Fibroblast of the aortic adventitia (primary cell): ENCODE measurements at places on chromosomes 6 and 20. TPM values are rescaled to one million over a fixed set of nuclear protein-coding genes. Genes with fewer than 3 reads are reported as not detected.

DNA sequence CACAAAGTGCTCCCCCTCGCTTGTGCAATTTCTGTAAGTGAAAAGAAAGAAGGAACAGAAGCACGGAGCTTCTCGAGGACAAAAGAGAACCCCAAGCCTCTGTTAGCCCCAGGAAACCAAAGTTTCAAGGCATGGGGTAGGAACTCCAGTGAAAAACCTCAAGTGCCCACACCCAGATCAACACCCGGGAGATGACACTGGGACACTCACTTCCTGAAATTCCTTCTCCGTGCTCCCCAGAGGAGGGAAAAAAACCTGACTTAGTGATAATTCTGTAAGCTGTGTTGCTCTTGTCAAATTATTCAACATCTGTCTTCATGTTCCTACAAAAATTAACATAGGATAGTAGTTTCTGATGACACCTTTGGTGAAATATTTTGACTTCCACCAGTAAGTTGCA lies 4.6 kb downstream of the MDGA1 start:
- no peak for DNase-seq

DNA sequence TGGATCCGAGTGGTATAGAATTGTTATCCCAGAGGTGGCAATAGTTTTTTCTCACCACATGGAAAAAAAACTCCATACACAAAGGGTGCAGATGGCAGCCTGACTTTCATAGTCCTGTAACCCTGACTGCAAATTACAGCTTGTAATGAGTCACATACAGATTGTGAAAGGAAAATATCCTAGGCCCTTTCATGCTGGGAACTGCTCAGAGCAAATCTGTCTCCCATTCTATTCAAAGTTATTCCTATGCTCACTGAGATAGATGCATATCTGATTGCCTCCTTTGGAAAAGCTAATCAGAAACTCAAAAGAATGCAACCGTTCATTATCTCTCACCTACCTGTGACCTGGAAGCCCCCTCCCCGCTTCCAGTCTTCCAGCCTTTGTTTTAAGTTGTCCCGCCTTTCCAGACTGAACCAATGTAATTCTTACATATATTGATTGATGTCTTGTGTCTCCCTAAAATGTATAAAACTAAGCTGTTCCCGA lies 108.7 kb upstream of the MAP3K4 start:
- peak; percentile 2 for DNase-seq

DNA sequence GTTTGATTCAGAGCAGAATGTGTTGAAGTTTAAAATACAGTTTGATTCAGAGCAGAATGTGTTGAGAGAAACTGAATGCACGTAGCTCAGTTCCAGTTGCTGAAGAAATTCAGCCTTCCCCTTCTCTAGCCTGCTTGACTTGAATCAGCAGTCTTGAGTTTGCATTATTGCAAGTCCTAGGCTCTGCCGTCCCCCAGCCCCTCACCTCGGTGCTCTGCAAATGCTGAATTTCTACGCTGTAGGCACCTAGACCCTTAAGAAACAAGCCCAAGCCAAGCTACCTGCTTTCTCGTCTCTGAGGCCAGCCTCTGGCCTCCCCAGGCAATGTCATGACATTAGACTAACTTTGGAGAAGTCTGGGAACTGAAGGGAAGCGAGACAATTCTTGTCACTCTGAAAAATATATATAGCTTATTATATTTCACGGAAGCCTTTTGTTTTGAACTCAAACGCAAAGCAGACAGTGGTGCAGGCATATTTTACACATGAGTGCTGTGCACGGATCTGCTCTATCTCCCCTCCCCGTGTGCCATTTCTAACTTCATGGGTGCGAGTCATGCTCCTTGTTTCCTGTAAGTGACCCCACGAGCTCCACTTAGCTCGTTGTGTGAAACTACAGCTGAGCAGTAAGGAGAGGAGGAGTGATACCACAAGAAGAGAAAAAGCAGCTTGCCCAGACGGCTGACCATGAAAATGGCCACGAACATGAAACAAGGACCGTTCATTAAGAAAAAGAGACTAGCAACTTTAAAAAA lies 71.4 kb upstream of the DUSP22 start:
- peak; percentile 41 for DNase-seq

GRCh38 chr6:4311976-4312860 lies 176.8 kb upstream of the ECI2 start:
- DNase-seq = no peak

Gene ADGB
- total RNA-seq = not detected in 2 replicates

DNA sequence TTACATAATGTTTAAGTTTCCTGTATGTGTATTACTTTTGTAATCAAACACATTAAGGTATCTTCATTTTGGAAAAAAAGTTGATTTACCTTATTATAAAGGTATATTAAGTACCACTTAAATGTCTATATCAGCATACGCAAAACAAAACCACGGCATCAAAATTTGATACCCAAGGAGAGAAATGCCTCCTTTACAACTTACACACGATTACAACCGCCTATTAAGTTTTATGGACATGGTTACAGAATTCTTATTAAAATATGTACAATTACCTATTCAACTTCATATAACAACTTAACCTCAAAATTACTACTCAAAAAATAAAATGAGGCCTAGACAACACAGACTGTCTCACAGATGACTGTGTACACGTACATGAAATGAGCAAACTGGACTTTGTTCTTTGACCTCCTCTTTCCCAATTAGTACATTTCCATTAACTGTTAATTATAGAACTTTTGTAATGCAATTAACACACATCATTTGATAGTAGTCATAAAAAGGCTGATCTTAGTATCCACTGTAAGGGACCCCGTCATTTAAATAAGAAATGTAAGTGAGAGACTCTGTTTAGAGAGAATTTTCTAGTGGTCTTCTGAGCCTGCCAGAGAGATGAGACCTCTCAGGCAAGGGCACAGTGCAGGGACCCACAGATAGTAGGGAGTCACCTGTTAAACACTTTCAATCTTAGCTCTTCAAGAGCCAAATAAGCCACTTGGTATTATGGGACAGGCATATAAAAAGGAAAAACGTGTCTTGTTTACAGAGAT lies 2.5 kb downstream of the DIDO1 start:
- no peak for DNase-seq

Gene SLC22A23
- 7.8 and 9.0 TPM in 2 replicates for total RNA-seq

GRCh38 chr20:39810309-39810708 lies 848.2 kb downstream of the DHX35 start:
- no peak for DNase-seq

DNA sequence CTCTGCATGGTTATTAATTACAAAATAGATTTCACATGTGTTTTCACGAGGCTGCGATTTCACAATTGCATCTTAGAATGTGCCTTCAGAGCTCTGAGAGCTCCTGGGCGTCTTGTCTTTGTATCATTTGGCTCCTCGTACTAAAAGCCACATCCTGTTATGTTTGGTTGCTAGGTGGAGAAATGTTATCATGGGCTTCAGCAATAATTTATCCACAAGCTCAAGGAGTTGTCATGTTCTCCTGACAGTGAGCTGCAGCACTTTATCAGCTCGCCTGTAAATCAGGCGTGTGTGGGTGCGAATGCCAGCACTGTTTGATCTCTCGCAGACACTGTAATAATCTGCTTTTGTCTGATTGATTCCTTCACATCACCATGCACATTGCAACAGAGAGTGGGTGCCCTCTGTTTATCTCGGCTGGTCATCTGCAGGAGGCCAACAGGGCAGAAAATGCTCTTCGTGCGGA lies 218.6 kb upstream of the ZFP64 start:
- peak; percentile 6 for DNase-seq

GRCh38 chr20:23257848-23258746 lies 92.5 kb upstream of the NXT1 start:
- DNase-seq = peak; percentile 95

Gene F13A1
- total RNA-seq = not detected in 2 replicates

Gene VNN1
- under 0.01 and 0.33 TPM in 2 replicates for total RNA-seq

Gene HLA-DRB1
- 0.09 and 0.90 TPM in 2 replicates for total RNA-seq

DNA sequence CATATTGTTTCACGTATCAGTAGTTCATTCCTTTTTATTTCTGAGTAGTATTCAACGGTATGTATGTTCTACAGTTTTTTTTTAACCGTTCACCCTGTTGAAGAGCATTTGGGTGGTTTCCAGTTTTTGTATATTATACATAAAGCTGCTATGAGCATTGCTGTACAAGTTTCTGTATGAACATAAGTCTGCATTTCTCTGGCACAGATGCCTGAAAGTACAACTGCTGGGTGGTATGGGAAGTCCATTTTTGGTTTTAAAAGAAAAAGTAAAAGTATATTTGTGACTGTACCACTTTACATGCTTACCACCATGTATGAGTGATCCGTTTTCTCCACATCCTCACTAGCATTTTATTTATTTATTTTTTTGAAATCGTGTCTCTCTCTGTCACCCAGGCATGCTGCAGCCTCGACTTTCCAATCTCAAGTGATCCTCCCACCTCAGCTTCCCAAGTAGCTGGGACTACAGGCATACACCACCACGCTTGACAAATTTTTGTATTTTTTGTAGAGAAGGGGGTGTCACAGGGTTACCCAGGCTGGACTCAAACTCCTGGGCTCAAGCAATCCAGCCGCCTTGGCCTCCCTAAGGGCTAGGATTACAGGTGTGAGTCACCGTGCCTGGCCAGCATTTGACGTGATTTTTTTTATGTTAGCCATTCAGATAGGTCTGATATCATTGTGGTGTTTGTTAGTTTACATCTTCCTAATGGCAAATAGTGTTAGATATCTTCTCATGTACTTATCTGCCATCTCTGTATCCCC lies 11.0 kb upstream of the SIM1 start:
- no peak for DNase-seq

GRCh38 chr20:52837378-52837777 lies 134.8 kb upstream of the TSHZ2 start:
- DNase-seq = no peak

Gene EMILIN3
- total RNA-seq = not detected in 2 replicates

GRCh38 chr20:38196592-38196991 lies 31.5 kb upstream of the TGM2 start:
- DNase-seq = peak; percentile 96

Gene LTA
- not detected in 2 replicates for total RNA-seq

Gene HSPA1L
- 1.4 and 2.4 TPM in 2 replicates for total RNA-seq

DNA sequence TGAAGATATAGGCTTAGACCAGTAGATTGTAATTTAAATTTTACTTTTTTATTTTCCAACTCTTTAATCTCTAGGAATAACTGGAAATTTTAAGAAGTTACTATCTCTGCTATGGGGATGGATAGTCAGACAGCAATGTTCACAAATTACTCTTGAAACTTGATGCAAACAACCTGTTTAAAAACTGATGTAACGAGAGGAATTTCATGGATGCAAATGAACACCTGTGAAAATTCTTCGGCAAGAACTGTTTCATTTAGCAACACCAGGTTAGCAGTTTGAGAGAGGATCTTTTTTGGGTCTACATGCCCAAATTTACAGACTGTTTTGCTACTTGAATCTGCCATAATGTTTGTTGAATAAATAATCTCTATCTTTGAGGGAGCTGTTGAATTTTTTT lies 20.0 kb upstream of the RSPH3 start:
- DNase-seq = no peak

GRCh38 chr6:53673162-53673727 lies 7.7 kb upstream of the KLHL31 start:
- DNase-seq = peak; percentile 62

GRCh38 chr20:40982415-40983145 lies 46.0 kb upstream of the TOP1 start:
- no peak for DNase-seq

GRCh38 chr6:122365775-122366403 lies 33.6 kb upstream of the HSF2 start:
- DNase-seq = no peak

Gene NFKBIL1
- total RNA-seq = 20.0 and 48.7 TPM in 2 replicates

GRCh38 chr20:61934716-61935530 lies 130.8 kb downstream of the TAF4 start:
- DNase-seq = no peak

- DNase-seq = no peak
These were observed 388.1 kb downstream of the EPM2A start for GRCh38 chr6:145347216-145347615.

Gene PHACTR1
- total RNA-seq = 0.49 and 0.99 TPM in 2 replicates

- peak; percentile 21 for DNase-seq
These were observed 123.2 kb downstream of the ARHGAP18 start for GRCh38 chr6:129586815-129587214.
